Panc1 (cell line): ENCODE measurements at places on chromosomes 3 and 15. TPM values are rescaled to one million over a fixed set of nuclear protein-coding genes. Genes with fewer than 3 reads are reported as not detected.

The PIGX gene
- total RNA-seq, result 85.7 TPM

The CPLX3 gene
- not detected for total RNA-seq

The LSG1 gene
- total RNA-seq, result 72.9 TPM

The CD96 gene
- not detected for total RNA-seq

The WDR49 gene
- total RNA-seq, result 0.23 TPM

The ATP10A gene
- total RNA-seq, result 0.31 TPM

The ECT2 gene
- 102 TPM for total RNA-seq

The SQOR gene
- total RNA-seq, result 62.2 TPM

The HESX1 gene
- total RNA-seq, result 1.1 TPM

The ANKDD1A gene
- 6.8 TPM for total RNA-seq

The CCR9 gene
- total RNA-seq, result not detected
